NCI-H510A treated with DMSO at 0.1 percent for 48 hours (cell line): ENCODE measurements at places on chromosomes 2 and 18.

DNA sequence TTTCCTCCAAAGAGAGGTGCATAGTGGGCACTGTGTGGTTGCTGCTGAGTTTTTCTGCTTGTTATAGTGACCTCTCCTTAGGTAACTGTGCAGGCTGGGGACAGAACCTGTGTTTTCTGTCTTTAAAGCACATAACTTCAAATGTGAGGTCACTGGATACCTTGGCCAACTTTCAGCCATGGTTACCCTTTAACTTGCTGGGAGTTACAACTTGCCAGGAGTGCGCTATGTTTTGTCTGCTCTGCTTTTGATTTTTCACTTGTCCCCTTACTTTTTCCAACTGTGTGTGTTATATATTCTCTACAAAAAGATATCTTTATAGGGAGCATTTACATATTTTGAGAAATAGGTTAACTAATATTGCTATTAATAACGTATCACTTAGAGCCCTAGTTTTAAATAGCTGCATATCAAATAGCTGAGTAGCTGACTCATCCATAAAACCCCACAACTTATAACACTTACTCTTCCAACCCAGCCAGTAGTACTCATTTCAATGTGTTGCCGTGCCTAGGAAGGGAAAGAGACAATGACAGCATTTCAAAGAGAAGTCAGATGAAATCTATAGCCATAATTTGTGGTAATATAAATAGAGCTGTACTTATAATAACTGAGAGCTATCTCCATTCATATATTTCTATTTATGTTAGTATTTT is 51.6 kb downstream of the DPP4 start:
- DNase-seq = no peak

GRCh38 chr2:132697556-132698205 is 27.7 kb upstream of the LYPD1 start:
- DNase-seq = no peak

- no peak for DNase-seq
These were observed 29.4 kb upstream of the GMPPA start for GRCh38 chr2:219469186-219469724.

- DNase-seq = no peak
These were observed 348.8 kb downstream of the METTL4 start for GRCh38 chr18:2222270-2223185.

- DNase-seq = no peak
These were observed 66.1 kb upstream of the DTNA start for GRCh38 chr18:34643989-34644388.

- no peak for DNase-seq
These were observed 91.5 kb upstream of the TMEFF2 start for GRCh38 chr2:192286093-192286701.

DNA sequence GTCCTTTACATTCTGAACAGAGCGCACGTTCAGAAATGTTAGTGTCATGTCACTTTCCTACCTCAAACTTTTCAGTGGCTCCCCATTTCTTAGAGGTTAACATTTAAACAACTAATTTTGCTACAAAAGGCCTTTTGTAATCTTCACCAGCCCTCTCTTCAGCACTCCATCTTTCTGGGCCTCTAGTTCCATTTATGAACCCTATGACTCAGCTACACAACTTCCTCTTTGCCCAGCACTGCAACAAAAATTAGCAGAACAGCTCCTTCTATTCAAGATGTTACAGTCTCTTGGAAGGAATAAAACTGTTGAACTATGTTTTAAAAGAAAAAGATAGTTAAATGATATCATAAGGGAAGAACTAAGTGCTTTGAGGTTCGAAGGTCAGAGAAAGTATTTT is 139.9 kb downstream of the VWC2L start:
- no peak for DNase-seq

GRCh38 chr2:108588070-108588668 is 53.9 kb downstream of the LIMS1 start:
- no peak for DNase-seq

DNA sequence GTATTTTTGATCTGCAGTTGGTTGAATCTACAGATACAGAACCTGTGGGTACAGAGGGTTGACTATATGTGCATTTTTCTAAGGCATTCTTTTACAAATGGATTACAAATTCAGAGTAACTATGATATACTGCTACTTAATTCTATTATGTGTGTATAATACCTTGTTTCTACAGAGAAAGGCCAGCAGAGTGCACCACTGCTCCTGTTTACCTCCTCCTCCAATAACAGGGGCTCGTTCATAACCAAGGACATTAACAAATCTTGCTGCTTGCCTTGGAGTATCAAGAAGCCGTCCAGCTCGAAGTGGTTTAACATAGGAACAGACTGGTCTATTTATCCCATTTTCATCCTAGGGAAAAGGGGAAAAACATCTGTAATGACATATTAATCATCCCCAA is 16.4 kb downstream of the CEP76 start:
- DNase-seq = peak; percentile 3

- DNase-seq = no peak
These were observed 69.9 kb upstream of the HK2 start for GRCh38 chr2:74763962-74764428.

GRCh38 chr18:42292654-42293053 is 337.6 kb downstream of the PIK3C3 start:
- DNase-seq = no peak
